ENCODE measurements at places on chromosomes 4 and X. TPM values are rescaled to one million over a fixed set of nuclear protein-coding genes. Genes with fewer than 3 reads are reported as not detected.

SMARCA1 gene
- polyA plus RNA-seq = 116 TPM

PABPC4L gene
- polyA plus RNA-seq = 13.4 TPM

GRCh38 chrX:51421972-51422597 is 74.3 kb downstream of the NUDT11 start:
- DNase-seq = no peak

GRCh38 chr4:71303850-71304249 is 35.0 kb upstream of the SLC4A4 start:
- DNase-seq = no peak

HS6ST2 gene
- 27.8 TPM for polyA plus RNA-seq

DNA sequence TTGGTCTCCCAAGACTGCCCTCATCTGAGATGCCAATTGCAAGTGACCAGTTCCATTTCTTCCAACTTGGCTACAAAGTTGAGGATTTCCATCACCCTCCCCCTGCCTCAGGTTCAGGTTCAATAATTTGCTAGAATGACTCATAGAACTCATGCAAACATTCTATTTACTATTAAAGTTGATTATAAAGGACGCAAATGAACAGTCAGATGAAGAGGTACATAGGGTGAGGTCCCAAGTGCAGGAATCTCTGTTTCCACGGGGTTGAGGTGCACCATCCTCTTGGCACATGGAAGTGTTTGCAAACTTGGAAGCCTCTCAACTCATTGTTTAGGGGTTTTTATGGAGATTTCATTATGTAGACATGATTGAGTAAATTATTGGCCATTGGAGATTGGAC is 41.0 kb downstream of the FGFBP1 start:
- DNase-seq = no peak

PNPLA4 gene
- 30.4 TPM for polyA plus RNA-seq

DNA sequence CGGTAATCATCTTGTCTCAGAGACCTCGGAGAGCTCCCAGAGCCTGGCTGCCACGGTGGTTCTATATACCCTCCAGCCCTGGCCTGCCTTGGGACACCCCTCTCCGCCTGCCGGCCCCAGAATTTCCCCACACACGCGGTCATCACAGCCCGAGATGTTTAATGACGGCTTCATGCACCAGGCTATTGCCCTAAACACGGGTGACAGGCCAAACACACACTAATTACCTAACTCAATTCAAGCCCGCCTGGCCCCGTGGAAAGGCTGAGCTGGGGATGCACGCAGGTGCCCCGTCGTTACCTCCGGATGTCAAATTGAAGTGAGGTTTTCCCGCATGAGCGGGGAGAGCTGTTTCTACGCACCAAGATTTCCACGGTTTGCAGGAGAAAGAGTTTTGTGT is 72.9 kb upstream of the PPP2R3B start:
- no peak for DNase-seq

MAML3 gene
- 18.7 TPM for polyA plus RNA-seq

ITGB1BP2 gene
- polyA plus RNA-seq = 0.90 TPM
